Myocyte (in vitro differentiated cells): ENCODE measurements at places on chromosomes 2 and 18.
A peak's percentile ranks its signal among the peaks of the same experiment; 100 is the strongest.

- DNase-seq = no peak
Measured at GRCh38 chr2:60499651-60500265, 53.7 kb downstream of the BCL11A start.

- no peak for DNase-seq
Measured at GRCh38 chr2:36125702-36126101, 229.9 kb upstream of the CRIM1 start.

- no peak for DNase-seq
Measured at GRCh38 chr2:126748929-126749518, 93.1 kb downstream of the GYPC start.

DNA sequence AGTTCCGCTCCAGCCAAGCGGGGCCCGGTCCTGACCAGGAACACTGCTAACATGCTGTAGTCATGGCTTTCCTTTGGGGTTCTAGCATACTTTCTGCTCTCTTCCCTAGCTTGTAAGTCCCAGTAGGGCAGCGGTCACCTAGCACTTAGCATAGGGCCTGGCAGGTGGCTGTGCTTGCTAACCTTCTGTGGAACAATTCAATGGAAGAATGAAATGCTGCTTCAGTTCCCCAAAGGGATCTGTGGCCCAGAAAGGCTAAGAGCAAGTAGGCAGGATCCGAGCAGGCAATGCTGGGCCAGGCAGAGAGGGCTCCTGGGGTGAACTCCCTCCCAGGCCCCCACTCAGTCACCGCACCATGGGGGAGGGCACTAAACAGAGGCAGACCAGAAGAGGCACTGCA lies 266.8 kb downstream of the CELF4 start:
- DNase-seq = no peak

GRCh38 chr2:157431176-157431575 lies 12.7 kb downstream of the CYTIP start:
- DNase-seq = no peak

DNA sequence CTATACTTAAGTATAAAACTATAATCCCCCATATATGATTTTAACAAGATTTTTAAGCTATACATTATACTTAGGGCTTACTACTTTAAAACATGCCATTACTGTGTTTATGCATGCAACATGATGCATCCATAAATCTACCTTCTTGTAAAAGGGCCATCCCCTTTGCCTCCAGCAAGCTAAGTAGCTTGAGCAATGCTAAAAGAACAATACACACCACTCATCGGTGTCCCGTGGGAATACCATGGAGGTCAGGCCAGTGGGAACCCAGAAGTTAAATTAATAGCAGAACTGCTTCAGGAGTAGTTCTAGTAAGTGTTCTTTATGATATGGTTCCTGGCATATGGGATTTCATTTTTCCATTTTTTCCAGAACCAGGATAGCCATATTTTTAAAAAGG lies 37.8 kb downstream of the SH3RF3 start:
- peak; percentile 22 for DNase-seq

DNA sequence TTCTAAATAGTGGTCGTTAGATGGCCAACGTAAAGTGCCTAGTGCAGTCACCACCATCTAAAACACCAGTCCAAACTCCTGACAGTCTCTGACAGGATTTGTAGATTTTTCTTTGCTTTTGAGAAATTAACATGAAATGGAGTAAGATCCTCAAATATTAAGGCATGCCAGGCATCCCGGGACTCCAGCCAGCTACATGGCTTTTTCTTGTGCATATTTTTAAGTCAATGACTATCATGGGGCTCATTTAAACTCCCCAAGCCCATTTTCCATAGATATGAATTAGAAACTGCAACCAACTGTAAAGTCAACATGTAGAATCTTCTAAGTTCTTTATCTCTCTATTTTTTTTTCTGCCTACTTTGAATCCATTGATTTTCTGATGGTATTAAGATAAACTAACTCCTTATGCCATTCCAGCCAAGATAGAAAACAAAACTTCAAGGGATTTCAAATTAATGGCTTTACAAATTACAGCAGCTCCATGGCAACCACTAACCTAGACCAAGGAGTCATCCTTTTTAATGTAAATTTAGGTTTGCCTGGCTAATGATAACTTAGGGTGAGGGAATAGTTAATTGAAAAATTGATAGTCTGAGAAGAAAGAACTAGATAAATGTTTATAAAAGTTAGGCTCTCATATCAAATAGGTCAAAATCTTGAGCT lies 764.1 kb upstream of the NXPH2 start:
- DNase-seq = no peak

GRCh38 chr2:174623106-174623637 lies 25.6 kb upstream of the WIPF1 start:
- no peak for DNase-seq

DNA sequence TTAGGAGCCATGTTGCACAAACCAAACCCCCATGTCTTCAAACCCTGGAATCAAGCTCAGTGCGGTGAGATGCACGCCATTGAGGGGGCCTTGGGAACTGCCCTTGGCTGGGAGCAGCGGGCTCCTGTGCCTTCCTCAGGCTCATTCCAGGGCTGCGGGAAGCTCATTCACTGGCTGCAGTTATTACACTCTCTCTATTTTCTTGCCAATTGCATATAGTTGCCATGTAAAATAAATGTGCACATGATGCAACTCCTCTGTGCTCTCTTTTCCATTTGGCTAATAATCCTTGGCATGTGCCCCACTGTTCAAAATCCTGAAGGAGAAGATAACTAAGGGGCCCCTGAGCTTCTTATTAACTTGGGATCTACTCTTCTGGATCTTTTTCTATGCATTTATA lies 74.7 kb downstream of the KCTD1 start:
- no peak for DNase-seq

DNA sequence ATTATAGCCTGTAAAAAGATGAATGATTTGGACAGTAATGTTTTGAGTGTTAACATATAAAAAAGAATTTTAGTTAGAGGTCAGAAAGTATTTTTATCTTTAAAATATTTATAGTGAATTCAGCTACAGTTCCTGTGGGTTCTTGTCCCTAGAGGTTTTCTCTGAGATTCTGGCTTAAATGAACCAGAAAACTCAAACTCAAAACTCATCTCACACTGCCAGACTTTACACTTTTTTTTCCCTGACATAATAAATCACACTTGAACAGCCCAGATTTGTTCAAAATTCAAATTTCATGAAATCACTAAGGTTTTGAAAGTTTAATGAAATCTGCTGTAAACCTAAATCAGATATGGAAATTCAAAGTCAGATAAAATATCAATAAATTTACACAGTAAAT lies 92.3 kb downstream of the KCNH7 start:
- no peak for DNase-seq

- DNase-seq = peak; percentile 76
Measured at GRCh38 chr2:72892506-72893173, 5.4 kb downstream of the SPR start.

- no peak for DNase-seq
Measured at GRCh38 chr2:103293067-103293741, 531.4 kb downstream of the TMEM182 start.

GRCh38 chr2:74286725-74287124 lies 56.5 kb downstream of the SLC4A5 start:
- no peak for DNase-seq

- DNase-seq = no peak
Measured at GRCh38 chr2:105446501-105446900, 47.6 kb upstream of the FHL2 start.

GRCh38 chr18:53261241-53261640 lies 921.2 kb downstream of the DCC start:
- DNase-seq = no peak

GRCh38 chr2:127479219-127479825 lies 47.0 kb downstream of the IWS1 start:
- peak; percentile 64 for DNase-seq

DNA sequence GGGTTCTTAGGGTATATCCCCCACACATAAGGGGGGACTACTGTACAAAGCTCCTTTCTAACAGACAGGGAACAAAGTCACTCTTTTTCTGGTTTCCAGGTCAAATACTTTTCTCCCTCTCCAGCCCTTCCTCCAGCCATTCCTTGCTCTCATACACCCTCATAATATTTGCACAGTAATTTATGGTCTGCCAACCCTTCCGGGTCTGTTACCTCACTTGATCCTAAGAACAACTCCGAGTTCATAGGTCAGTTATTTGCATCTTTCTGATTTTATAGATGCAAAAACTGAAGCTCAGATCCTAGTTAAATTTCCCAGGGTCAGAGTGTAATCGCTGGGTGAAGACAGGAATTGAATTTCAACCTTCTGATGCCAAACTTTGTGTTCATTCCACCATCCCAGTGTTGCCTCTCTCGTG lies 14.8 kb upstream of the MATN3 start:
- no peak for DNase-seq

DNA sequence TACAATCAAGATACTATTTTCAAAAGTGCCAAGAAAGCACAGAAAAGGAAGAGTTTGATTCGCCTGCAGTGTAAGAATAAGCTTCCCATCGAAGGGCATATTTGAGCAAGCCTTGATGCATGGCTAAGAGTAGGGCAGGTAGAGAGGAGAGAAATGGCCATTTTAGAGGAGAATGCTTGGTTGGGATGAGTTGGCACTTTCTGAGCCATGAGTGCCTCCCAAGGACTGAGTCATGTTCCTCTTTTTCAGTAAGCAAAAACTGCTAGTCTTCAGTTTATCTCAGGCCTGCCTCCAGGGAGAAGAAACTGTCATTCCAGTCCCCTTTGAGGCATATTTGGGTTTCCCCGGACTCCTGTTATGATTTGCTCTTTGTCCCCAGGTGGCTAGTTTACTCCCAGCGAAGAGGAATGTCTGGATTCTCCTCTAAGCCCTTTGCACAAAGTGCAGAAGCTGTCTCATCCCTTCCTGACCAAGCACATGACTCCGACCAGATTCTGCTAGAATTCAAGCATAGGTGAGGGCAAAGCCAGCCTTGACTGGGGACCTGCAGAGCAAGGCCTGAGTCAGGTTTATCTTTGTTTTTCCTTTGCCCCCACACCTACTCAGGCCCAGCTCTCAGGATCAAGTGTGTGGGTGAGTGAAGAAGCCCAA lies 115.2 kb downstream of the TTC32 start:
- no peak for DNase-seq

GRCh38 chr18:43049021-43049420 lies 66.5 kb downstream of the RIT2 start:
- no peak for DNase-seq

GRCh38 chr2:197958592-197959150 lies 154.3 kb downstream of the PLCL1 start:
- no peak for DNase-seq

GRCh38 chr2:188785490-188785889 lies 188.7 kb upstream of the COL3A1 start:
- peak; percentile 8 for DNase-seq

- no peak for DNase-seq
Measured at GRCh38 chr2:102504833-102505232, 31.8 kb downstream of the SLC9A4 start.

DNA sequence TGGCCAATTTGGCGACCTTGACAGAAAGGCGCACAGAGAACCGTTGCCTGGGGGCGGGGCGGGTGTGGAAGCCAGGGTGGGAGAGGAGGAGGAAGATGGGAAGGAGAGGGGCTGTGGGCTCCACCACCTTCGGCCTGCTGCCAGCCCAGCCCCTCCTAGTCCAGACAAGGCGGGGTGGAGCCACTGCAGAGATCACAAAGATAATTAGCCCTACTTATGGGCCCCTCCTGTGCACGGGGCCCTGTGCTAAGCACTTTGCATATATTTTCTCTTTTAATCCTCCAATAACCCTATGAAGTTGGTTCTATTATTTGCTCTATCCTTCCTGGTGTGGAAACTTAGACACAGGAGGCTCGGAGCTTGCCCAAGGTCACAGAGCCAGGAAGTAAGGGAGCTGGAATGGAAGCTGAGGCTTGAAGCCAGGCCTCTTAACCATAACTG lies 13.7 kb upstream of the ECEL1 start:
- no peak for DNase-seq
